BJ (cell line): ENCODE measurements at places on chromosomes 7 and 10.

DNA sequence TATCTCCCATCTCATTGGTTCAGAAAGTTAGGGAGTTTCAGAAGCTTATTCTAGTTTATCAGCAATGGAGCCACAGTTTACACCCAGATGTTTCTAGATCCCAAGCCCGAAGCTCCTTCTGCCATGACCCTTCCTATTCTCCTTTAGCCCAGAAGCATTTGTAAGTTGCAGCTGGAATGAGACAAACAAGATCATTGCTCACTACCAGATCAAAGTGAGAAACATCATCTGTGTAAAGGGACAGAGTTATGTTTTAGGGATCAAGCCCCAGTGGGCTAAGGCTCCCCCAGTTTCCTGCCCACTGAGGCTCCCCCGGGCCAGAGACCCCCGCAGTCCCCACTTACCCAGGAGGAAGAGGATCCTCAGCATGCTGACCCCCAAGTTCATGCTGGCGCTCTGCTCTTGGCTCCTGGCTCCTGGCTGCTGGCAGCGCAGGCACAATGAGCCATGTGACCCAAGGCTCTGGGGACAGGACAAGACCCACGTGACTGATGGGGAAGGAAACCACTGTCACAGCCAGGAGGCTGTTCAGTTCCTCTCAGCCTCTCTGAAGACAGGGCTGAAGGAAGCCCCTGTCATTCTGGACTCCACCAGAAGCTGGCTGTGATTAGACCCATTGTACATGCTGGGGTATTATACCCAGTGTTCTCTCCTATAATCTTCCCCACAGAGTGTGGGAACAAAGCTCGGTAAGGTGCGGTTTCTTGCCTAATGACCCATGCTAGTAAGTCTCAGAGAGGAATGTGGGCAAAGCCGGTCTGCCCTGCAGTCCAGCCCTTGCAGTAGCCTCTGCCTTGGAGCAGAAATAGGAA lies at the start of gene TMEM273:
TSS of gene TMEM273 (minus strand) at position 442 of the 812 bp plus-strand sequence. CDS start at position 387, 55 bp downstream.
- no peak for DNase-seq

- peak; percentile 72 for DNase-seq
These were observed 103.2 kb upstream of the TMEM106B start for GRCh38 chr7:12107841-12108254.

DNA sequence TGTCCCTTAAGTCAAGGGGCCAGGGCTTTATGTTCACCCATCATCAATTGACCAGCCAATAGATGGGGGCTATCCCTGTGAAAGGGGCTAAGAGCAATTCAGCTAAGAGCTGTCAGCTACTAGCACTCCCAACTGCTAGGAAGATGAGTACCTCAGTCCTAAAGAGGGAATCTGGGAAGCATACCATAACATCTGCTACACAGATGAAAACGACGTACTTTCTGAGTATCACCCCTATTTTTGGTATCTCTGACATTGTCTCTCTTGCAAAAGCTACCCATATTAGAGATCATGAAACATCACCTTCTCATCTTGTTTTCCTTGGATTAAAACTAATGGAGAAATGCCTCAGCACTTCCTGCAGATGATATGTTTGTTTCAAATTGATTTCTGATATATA lies 7.5 kb upstream of the SMNDC1 start:
- no peak for DNase-seq

DNA sequence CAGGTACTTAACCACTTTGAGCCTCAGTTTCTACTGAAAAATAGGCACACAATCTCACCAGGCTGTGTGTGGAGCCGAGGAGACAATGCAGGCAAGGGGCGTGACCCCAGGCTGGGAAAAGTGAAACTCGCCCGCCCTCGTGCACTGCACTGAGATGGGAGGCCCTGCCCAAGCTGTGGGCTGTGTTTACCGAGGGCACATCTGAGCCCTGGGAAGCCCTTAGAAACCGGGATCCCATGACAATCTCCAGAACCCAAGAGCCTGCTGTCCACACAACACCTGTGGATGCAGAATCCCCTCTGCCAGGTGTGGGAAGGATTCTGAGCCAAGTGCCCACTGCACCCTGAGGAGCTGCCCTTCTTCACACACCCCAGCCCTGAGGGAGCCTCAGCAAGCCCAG lies 198.3 kb downstream of the GRID1 start:
- DNase-seq = no peak
